ENCODE measurements at places on chromosomes 6 and 20.

DNA sequence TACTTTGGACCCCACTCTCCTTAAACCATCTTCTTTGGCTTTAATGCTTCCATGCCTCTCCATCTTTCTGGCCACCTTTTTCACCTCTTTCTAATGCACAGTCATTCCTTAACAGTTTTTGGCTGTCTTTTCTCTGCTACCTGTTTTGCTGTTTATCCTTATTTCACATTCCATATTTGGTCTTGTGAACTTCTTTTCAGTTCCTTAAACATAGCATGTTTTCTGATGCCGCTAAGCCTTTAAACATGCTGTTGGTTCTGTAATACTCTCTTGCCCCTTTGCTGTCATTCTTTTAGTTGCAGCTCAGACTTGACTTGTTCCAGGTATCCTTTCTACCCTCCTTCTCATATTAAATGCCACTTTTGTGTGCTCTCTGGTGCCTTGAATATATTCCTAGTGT, 35.8 kb downstream of the TOP1 start:
- DNase-seq = no peak

DNA sequence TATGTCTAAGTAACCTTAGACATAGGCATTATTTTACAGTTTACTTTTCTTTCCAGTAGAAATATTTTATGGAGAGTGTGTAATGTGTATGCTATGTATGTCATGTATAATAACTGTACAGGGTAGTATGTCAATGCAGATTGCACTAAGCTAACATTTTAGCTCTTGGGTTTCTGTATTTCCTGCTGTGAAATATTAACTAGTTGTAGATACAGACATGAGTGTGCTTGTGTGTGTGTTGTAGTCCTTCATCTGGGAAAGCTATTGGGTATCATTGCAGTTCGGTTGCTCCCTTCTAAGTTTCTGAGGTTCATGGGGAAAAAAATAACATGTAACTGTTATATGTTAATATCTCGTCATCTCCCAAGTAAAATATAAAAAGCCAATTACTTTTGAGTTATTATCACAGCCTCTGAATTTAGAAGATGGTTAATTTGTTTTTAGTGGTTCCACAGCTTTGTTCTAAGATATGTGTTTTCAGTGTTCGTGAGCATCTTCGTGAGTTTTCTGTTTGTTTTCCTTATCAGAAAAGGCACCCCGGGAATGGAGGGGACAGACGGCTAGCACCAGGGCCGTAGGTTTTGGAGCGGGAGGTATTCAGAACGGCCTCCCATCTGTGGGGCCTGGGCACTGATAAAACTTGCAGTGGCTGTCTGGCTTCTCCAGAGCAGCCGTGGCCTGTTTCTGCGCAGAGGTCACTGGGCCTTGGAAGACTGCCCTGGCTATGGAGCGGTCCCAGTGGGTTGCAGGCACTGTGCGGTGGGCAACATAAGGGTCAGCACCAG, 215.0 kb downstream of the ARID1B start:
- no peak for DNase-seq

DNA sequence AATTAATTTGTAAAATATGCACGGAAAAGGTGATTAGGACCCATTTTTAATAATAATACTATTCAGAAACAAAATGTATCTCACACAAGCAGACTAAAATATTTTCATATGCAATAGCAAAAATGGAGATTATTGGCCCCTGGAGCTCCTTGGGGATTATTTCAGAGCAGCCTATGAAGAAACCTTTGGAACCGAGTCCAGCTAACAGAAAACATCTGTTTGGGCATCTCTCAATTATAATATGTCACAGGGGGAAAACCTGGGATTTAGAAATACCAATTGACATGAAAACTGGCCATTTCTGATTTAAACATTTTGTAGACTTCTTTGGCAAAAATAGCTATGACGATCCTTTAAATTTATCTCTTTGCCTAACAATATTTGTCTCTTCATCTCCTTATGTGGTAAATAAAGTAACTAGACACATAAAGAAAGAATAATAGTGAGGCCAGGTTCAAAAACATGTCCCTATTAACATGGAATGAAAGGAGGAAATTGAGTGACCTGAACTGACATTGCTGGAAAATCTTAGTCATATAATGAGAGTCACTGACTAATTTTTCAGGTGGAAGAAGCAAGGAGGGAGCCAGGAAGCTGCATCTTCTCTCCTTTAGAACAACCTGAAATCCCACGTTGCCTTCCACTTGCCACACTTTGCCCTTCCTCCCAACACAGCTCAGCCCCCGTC, 199.0 kb downstream of the SOD2 start:
- DNase-seq = no peak

DNA sequence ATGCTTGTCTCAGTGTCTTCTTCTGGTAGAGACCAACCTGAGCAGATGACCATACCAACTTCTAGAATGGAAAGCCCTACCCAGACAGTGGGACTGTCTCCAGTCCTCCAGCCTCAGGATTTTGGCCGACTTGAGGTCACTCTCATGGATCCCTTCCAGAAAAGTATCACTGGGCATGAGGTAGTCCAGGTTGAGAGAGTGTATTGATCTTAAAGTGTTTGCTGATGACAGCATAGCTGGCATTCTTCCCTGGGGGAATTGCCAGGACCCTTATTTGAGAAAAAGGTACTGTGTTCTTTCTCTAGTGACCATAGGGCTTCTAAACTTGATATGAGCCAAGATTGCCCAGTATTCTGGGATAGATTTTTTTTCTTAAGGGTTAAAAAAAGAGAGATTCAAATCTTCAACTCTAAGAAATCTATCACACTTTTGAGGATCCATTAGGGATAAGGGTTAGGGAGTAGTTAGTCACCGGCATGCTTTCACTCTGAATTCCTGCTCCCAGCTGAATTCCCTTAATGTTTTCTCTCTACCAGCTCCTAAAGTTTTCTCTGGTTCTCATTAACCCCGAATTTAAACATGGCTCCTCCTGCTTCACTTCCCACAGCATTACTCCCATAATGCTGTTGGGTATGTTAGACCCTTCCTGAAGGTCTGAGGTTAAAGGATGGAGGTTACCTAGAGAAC, 73.6 kb upstream of the FLRT3 start:
- no peak for DNase-seq

- no peak for DNase-seq
These were observed 22.2 kb downstream of the TFEB start for GRCh38 chr6:41713159-41713649.

- no peak for DNase-seq
These were observed 28.9 kb downstream of the ZNF831 start for GRCh38 chr20:59192533-59192896.

DNA sequence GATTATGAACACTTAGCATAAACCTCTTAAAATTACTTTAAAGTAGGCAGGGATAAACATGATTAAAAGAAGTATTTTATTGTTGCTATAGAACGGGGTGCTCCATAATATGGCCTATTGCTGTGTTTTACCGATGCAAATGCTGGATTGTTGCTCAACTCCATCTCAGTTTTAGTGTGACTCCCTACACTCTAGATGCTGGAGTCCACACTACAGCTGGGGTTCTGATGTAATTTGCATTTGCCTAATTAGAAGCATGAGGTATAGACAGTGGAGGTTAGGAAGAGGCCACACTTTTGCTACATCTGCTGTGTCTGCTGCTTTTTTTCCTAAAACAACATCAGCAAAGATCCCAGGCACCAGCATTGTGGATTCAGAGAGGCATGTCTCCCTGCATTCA, 6.7 kb upstream of the HMGN3 start:
- no peak for DNase-seq

GRCh38 chr20:63568986-63569949, 4.8 kb downstream of the HELZ2 start:
- no peak for DNase-seq

DNA sequence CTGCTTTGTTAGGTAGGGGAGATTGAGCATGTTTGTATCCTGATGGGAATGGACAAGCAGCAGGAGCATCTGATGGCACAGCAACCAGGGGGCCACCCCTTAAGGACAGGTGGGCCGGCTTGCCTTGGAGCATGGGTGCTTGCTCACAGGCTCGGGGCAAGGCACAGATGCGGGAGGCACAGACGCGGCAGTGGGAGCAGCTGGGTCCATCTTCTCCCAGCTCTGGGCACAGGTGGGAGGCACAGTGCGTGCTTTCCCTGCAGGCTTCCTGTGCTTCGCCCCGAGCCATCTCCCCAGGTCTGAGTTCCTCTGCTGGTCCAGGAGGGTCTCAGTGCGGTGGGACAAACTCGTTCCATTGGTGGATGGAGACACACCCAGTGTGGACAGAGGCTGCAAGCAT, 73.6 kb upstream of the BHLHE23 start:
- DNase-seq = no peak

DNA sequence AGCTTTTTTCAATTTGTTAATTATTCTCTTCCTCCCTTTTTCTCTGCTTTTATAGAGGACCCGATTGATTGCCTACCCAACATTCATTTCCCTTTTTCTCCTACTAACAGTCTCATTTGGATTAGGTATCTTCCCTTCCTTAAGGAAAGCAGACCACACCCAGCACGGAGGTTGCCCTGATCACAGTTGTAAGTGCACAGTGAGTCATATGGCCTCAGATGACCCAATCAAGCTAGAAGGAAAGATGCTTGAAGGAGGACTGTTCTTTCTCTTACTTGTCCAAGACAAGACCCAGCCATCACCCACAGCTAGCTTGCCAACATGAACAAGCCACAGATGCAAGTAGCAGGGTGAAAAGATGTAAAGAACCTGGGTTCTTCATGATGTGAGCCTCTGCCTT, 518.6 kb downstream of the PKHD1 start:
- no peak for DNase-seq

GRCh38 chr6:90038961-90039653, 144.8 kb downstream of the GJA10 start:
- DNase-seq = no peak

GRCh38 chr6:126643352-126643751, 303.4 kb downstream of the CENPW start:
- DNase-seq = no peak

- no peak for DNase-seq
These were observed 318.7 kb downstream of the CDH4 start for GRCh38 chr20:61570646-61571195.

DNA sequence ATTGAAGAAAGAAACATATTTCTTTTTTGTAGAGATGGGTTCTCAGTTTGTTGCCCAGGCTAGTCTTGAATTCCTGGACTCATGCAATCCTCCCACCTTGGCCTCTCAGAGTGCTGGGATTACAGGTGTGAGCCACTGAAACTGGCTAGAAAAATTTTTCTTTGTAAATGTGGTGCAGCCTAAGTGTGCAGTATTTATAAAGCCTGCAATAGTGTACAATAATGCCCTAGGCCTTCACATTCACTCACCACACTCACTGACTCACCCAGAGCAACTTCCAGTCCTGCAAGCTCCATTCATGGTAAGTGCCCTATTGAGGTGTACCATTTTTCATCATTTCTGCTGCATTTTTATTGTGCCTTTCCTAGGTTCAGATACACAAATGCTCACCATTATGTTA, 31.4 kb downstream of the NHSL1 start:
- DNase-seq = no peak

DNA sequence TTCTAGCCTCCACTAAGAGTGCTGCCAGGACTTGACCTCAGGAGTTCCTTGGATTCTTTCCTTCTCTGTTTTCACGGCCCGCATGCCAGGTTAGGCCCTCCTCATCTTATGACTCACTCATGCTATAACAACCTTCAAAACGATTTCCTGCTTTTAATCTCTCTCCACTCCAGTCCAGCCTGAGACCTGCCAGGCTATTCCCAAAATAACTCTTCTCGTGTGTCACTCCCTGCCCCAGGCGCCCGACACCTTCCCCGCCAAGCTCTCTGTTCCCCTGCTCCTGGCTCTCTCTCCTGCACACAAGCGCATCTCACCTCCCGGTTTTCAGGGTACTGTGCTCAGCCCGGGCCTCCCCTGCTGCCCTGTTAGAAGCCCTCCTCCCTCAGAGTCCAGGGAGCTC, 64.1 kb upstream of the RPS6KA2 start:
- no peak for DNase-seq

DNA sequence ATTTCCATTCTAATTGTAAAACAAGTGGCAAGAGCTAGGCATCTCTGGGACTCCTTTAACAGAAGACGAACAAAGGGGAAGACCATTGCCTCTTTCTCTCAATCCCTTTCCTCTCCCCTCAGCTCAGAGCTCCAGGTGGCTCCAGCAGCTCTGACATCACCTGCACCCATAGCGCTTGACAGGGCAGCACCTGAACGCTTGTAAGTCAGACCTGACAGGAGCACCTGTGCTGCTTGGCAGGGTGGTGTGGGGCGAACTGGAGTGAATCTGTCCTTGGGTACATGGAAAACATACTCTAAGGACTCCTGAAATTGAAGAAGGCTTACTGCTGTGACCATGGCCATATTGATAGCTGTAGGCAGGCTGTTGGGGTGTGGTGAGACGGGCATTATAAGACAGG, 409.5 kb upstream of the AGPAT4 start:
- no peak for DNase-seq

DNA sequence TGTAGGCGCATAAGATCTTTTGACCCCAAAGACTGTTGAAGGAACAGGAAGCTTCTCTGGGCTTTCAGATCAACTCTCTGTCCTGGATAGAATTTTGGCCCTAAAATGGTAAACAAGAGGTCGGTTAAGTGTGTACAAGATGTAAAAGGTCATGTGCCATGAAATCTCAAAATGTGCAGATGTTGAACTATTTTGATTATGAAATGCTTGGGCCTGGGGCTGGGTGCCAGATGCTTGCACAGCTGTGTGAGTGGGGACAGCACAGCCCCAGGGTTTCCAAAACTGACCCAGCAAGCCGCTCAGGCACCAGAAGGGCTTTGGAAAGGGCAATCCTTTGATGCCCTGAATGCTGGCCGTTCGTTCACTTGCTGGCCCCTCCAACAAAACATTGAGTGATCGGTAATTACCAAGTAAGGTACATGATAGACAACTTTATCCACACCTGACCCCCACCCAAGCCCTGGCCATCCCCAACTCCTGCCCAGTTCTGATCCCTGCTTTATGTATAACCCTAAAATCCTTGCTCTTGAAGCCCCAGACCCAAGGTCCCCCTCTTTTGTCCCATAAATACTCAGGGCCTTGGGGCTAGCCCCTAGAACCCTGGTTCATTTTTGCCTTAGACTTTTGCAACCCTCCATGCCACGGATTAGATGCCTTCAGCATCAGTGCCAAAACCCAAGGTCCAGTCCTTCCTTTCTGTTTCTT, 1.9 kb downstream of the TMEM239 start:
- no peak for DNase-seq

DNA sequence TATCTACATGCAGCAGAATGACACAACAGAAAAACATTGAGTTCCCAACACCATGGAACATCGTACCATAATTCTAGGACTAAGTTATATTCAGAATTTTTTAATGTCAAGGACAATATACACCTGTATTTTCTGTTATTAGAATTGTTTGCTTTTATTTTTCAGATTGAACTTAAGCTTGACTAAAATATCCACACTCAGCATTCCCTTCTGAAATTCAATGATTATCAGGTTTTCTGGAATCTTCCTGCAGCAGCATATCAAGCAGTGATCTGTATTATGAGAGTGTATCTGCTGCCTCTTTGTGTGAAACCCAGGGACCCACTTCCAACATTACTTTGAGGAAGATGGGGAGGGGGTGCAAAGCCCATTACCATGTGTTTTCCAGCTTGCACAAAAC, 578.6 kb upstream of the JAG1 start:
- no peak for DNase-seq

- no peak for DNase-seq
These were observed 30.9 kb downstream of the GLP1R start for GRCh38 chr6:39079197-39080125.
